ENCODE measurements at places on chromosomes 6 and 20.

DNA sequence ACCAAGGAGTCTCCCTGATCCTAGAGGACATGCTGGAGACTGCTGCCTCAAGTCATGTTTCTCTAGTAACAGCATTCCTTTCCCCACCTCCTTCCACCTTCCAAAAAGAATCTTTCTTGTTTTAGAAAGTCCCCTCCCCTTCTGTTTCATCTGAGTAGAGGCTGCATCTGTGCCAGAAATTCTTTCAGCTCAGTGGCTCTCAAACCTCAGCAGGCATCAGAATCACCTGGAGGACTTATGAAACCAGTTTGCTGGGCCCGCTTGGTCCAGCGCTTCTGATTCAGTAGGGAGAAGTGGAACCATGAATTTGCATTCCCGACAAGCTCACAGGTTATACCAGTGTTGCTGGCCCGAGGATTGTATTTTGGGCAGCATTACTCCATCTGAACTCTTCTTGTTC, 55.1 kb downstream of the TMEM200A start:
- DNase-seq: no peak

- DNase-seq: peak; percentile 74
Measured at GRCh38 chr6:112287577-112288225, 33.3 kb upstream of the LAMA4 start.

DNA sequence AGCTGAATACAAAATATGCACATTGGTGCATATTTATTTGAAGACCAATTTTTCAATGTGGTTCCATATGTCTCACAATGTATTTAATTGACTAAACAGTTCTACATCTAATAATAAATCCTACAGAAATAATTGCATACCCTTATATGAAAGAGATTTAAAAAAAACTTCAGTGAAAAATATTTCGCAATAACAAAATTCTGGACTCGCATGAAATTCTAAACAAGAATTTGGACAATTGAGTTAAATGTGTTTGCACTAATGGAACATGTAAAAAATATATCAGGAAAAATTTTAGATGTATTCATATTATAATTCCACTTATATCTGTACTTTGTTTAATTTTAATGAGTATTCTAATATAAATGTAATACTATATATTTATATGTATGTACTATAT, 1003.1 kb downstream of the EYS start:
- no peak for DNase-seq

DNA sequence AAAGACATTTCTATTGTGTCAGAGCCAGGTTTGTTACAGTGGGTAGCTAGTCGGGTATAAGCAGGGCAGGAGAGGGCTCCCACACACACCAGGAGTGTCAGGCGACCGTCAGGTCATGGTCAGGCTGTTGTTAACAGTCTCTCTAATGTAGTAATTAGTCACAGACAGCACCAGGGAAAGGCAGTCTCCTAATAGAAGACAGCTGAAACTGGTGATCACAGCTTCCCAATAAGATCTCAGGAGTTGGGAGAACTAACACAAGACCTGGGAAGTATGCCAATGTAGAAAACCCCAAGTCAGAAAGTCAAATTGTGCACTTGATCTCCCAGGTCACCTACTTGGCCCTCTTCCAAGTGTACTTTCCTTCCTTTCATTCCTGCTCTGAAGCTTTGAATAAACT, 53.0 kb upstream of the GPR6 start:
- DNase-seq: no peak

GRCh38 chr6:117915846-117916245, 8.8 kb downstream of the SLC35F1 start:
- no peak for DNase-seq

- DNase-seq: no peak
Measured at GRCh38 chr6:162379757-162380409, 347.7 kb downstream of the PRKN start.
